ENCODE measurements at places on chromosomes 12 and 14. TPM values are rescaled to one million over a fixed set of nuclear protein-coding genes. Genes with fewer than 3 reads are reported as not detected.

MYG1 gene
- total RNA-seq, result 99.0 TPM

EEF1AKMT3 gene
- total RNA-seq, result 5.8 TPM

DNA sequence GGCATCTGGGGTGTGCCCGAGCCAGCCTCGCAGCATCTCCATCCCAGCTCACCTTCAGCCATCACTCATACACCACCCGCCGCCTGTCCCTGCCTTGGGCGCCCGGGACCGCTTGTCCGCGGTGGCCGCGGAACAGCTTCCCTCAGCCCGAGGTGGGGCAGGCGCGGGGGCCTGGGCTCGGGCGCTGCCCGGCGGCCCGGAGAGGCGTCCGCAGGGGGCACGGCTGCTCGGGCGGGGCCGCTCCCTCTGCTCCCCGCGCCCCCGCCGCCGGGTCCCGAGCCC is 430 bp downstream of the SLC41A2 start:
- peak overlapping the region; percentile 78 for H3K4me3 ChIP-seq
- H3K36me3 ChIP-seq, result no peaks in the 10 kb centered on the region
- peak overlapping the region; percentile 67 for H3K27ac ChIP-seq
- H3K27me3 ChIP-seq, result peaks cover 44% of the 10 kb centered on the region

DNA sequence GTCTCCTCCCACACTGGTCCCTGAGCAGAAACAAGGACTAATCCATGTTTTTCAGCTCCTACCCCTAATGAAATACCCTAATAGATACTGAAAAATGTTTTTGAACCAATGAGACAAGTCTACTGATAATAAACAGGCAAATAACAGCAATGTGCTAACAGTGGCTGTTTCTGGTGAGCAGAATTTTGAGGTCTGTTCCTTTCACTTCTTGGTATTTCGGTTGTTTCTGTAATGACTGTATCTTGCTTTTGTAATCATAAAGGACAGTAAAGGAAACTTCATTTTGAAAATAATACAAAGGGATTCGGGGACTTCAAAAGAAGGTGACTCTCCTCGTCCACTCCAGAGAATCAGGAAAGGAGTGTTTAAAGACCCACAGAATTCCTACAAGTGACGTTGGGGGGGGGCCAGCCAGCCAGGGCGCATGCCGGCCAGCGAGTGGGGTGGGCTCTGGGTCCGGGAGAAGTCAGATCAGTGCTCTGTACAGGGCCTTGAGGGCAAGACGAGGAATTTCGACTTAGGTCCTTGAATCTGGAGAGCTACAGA is 1.1 kb upstream of the CD9 start:
- peaks cover 32% of the 10 kb centered on the region for H3K27me3 ChIP-seq
- no peak for DNase-seq
- H3K4me3 ChIP-seq, result peak overlapping the region; percentile 41
- H3K36me3 ChIP-seq, result no peaks in the 10 kb centered on the region
- no peak overlapping the region for H3K27ac ChIP-seq
- H3K4me1 ChIP-seq, result peaks cover 23% of the 10 kb centered on the region

- no peaks in the 10 kb centered on the region for H3K27me3 ChIP-seq
- H3K4me3 ChIP-seq, result no peak overlapping the region
- no peak overlapping the region for H3K27ac ChIP-seq
- H3K4me1 ChIP-seq, result no peaks in the 10 kb centered on the region
These were observed 84.6 kb downstream of the GALNT9 start for GRCh38 chr12:132244724-132245295.

- H3K27me3 ChIP-seq, result peaks cover 10% of the 10 kb centered on the region
- H3K4me1 ChIP-seq, result peaks cover 46% of the 10 kb centered on the region
- H3K36me3 ChIP-seq, result peaks cover 14% of the 10 kb centered on the region
These were observed 2.3 kb upstream of the KLRD1 start for GRCh38 chr12:10305411-10305810.

GRCh38 chr12:1047898-1048660 is 57.1 kb downstream of the ERC1 start:
- H3K27me3 ChIP-seq, result no peaks in the 10 kb centered on the region
- no peak overlapping the region for H3K27ac ChIP-seq
- DNase-seq, result no peak
- H3K4me1 ChIP-seq, result peaks cover 5% of the 10 kb centered on the region

- H3K4me3 ChIP-seq, result peak within 1 kb of the TSS; percentile 95
- no peak within 1 kb of the TSS for H3K27ac ChIP-seq
- H3K27me3 ChIP-seq, result peaks cover 7% of the 10 kb centered on the region
- no peaks in the 10 kb centered on the region for H3K36me3 ChIP-seq
- peaks cover 43% of the 10 kb centered on the region for H3K4me1 ChIP-seq
These were observed at the start of gene TMEM253 for GRCh38 chr14:21100931-21101330. TSS of gene TMEM253 (plus strand) at chr14:21101066. CDS start at chr14:21101344, 278 bp downstream.

DNA sequence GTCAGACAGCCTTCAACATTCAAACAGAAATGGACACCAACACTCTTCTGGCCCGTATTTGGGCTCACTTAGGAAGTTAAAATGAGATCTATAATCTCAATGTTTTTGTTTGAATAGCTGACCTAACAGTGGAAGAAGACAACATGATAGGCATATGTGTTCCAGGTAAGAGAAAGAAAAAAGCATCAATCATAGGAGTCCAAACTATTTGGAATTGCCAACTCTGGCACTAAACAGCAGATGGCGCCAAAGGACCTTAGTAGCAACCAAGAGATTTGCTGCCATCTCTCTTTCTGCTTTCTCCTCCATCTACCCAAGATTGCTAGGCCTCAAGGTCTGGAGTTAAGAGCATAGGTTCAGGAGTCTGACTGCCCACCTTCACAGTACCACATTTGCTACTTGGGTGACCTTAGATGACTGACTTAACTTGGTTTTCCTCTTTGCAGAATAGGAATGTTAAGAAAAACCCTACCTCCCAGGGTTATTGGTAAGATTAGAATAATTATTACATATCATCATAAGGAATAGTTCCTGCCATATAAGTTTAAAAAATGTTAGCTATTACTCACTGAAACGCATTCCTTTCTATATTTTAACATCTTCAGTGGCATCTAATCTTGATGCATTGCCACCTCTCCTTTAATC is 30.2 kb downstream of the PEX5 start:
- DNase-seq, result peak; percentile 49
- H3K4me1 ChIP-seq, result no peaks in the 10 kb centered on the region
- no peak overlapping the region for H3K4me3 ChIP-seq
- H3K36me3 ChIP-seq, result no peaks in the 10 kb centered on the region
- H3K27ac ChIP-seq, result no peak overlapping the region

Measured in activated T-helper 2 cell treated with anti-CD3 and anti-CD28 coated beads, Interferon-gamma antibody, Interleukin-2, Interleukin-4, amounts not matched to agents 10 μg/mL and 5 μg/mL and 100 μg/mL, durations not matched to agents 14 hours and 24 hours and 36 hours (primary cell).